ENCODE measurements at places on chromosomes 16 and 17.

DNA sequence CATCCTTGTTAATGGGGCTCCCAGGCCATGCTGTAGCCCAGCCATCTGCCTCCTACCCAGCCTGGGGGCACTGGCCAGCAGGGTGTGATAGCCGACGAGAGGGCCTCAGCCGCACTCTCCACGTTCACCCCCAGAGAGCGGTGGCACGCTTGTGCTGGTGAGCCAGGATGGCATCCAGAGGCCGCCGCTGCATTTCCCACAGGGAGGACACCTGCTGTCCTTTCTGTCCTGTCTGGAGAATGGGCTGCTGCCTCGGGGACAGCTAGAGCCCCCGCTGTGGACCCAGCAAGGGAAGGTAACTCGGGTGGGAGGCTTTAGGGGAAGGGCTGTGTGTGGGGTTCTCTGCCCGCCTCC is 27.4 kb downstream of the SGSM2 start:
- DNase-seq = no peak

GRCh38 chr16:75899163-75899562 is 172.9 kb upstream of the CPHXL start:
- no peak for DNase-seq

DNA sequence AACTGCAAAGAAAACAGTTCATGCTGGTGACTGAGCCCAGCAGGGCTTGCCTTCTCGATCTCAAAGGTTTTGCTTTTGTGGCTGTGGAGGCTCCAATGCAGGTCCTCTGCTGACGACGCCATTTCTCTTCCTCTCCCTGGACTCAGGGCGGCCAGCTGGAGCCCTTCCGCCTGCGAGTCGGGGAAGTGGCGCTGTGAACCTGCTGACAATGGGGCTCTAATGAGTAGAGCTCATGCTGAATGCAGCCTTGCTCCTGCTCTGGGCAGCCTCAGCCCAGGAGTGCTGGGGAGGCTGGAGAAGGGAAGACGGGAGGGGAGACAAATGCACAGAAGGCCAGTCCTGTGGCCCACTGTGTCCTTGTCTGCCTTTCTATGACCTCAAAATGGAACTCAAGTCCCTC is 43.8 kb downstream of the VAC14 start:
- DNase-seq = no peak

- DNase-seq = no peak
Observed at GRCh38 chr16:78128913-78129312, 29.5 kb downstream of the WWOX start.

GRCh38 chr17:28521311-28522085 is 15.3 kb downstream of the FOXN1 start:
- no peak for DNase-seq
